ENCODE measurements at places on chromosomes 6 and 20. TPM values are rescaled to one million over a fixed set of nuclear protein-coding genes. Genes with fewer than 3 reads are reported as not detected.

The CABLES2 gene
- total RNA-seq: 3.0 TPM

The CLVS2 gene
- 2.5 TPM for total RNA-seq

DNA sequence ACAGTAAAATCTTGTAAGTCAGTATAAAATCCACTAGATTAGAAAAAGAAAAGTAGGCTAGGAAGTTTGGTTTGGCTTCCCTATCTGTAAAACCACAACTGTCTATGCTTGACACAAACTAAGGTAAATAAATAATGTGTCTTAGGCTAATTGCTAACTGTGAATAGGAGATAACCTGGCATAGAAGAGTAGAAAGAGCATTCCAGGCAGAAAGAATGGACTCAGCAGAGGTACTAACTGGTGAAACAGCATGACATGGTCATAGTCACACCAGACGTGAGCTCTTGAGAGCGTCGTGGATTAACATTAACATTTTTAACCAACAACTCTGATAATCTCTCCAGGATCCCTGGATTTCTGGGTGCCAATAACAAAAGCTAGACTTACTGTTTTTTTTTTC lies 8.7 kb upstream of the WTAP start:
- no peak overlapping the region for H3K4me3 ChIP-seq
- H3K27ac ChIP-seq: peak overlapping the region; percentile 21
- no peak for DNase-seq
- peaks cover 36% of the 10 kb centered on the region for H3K4me1 ChIP-seq

GRCh38 chr6:163324688-163325389 lies 89.7 kb upstream of the QKI start:
- peak overlapping the region; percentile 13 for H3K27ac ChIP-seq
- no peaks in the 10 kb centered on the region for H3K36me3 ChIP-seq
- peaks cover 28% of the 10 kb centered on the region for H3K4me1 ChIP-seq

GRCh38 chr6:24520929-24521546 lies 26.3 kb downstream of the ALDH5A1 start:
- H3K27me3 ChIP-seq: no peaks in the 10 kb centered on the region
- no peaks in the 10 kb centered on the region for H3K36me3 ChIP-seq
- no peak overlapping the region for H3K4me3 ChIP-seq
- H3K4me1 ChIP-seq: no peaks in the 10 kb centered on the region

The SLC22A2 gene
- 0.49 TPM for total RNA-seq

The SMLR1 gene
- total RNA-seq: not detected

The PHACTR1 gene
- 0.85 TPM for total RNA-seq

GRCh38 chr6:81889377-81890053 lies 137.0 kb upstream of the TENT5A start:
- no peaks in the 10 kb centered on the region for H3K4me1 ChIP-seq
- H3K27me3 ChIP-seq: no peaks in the 10 kb centered on the region
- H3K36me3 ChIP-seq: no peaks in the 10 kb centered on the region
- no peak overlapping the region for H3K4me3 ChIP-seq
- no peak overlapping the region for H3K27ac ChIP-seq

The CD24 gene
- total RNA-seq: 0.84 TPM

The EMILIN3 gene
- total RNA-seq: 0.12 TPM

- no peaks in the 10 kb centered on the region for H3K4me1 ChIP-seq
- DNase-seq: no peak
- H3K27ac ChIP-seq: no peak overlapping the region
- no peaks in the 10 kb centered on the region for H3K27me3 ChIP-seq
Measured at GRCh38 chr6:1502041-1502440, 107.7 kb upstream of the FOXC1 start.

GRCh38 chr6:168130168-168130696 lies 51.2 kb upstream of the FRMD1 start:
- peaks cover 6% of the 10 kb centered on the region for H3K4me1 ChIP-seq
- no peak for DNase-seq
- no peaks in the 10 kb centered on the region for H3K27me3 ChIP-seq
- H3K4me3 ChIP-seq: no peak overlapping the region
- no peak overlapping the region for H3K27ac ChIP-seq

DNA sequence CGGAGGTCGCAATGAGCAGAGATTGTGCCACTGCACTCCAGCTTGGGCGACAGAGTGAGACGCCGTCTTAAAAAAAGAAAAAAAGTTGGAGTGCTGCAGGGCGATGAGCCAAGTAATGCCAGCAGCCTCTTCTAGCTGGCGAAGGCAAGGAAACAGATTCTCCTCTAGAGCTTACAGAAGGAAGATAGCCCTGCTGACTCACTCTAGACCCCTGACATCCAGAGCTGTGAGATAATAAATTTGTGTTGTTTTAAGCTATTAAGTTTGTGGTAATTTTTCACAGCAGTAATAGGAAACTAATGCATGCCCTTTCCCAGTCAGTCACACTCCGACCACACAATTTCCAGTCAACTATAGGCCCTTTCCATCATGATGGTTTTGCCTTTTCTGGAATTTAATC lies 16.4 kb downstream of the PRSS16 start:
- H3K27me3 ChIP-seq: peaks cover 12% of the 10 kb centered on the region
- H3K4me1 ChIP-seq: no peaks in the 10 kb centered on the region
- H3K36me3 ChIP-seq: no peaks in the 10 kb centered on the region
- DNase-seq: no peak

The ALDH8A1 gene
- total RNA-seq: not detected

The SPATS1 gene
- total RNA-seq: not detected

DNA sequence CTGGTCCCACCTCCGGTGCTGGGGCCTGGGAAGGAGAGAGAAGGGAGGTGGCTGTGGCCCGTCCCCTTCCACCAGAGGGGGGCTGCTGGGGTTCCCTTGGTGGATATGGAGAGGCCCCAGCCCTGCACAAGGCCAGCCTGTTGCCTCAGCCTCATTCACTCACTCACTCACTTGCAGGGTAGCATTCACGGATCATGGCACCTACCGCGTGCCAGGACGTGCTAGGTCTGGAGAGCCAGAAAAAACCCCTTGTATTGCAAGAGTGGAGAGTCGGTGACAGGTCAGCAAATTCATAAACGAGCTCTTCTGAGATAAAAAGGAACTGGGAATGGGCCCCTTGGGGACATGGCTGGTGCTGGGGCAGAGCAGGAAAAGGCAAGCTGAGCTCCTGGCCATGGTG lies 6.4 kb upstream of the ZBTB46 start:
- H3K36me3 ChIP-seq: no peaks in the 10 kb centered on the region
- DNase-seq: no peak
- peaks cover 6% of the 10 kb centered on the region for H3K4me1 ChIP-seq

GRCh38 chr6:150196942-150197745 lies 54.3 kb downstream of the PPP1R14C start:
- no peaks in the 10 kb centered on the region for H3K36me3 ChIP-seq
- DNase-seq: no peak
- peak overlapping the region; percentile 82 for H3K27ac ChIP-seq
- H3K27me3 ChIP-seq: no peaks in the 10 kb centered on the region

GRCh38 chr6:42981836-42982235 lies 2.5 kb upstream of the PPP2R5D start:
- H3K4me1 ChIP-seq: peaks cover 36% of the 10 kb centered on the region
- DNase-seq: no peak
- no peak overlapping the region for H3K27ac ChIP-seq
- no peak overlapping the region for H3K4me3 ChIP-seq

GRCh38 chr20:63155266-63156165 lies 60.4 kb downstream of the YTHDF1 start:
- peaks cover 14% of the 10 kb centered on the region for H3K27me3 ChIP-seq
- H3K4me1 ChIP-seq: peaks cover 22% of the 10 kb centered on the region
- H3K36me3 ChIP-seq: no peaks in the 10 kb centered on the region
- no peak overlapping the region for H3K4me3 ChIP-seq

GRCh38 chr6:50713977-50714486 lies 706 bp downstream of the TFAP2D start:
- H3K4me1 ChIP-seq: no peaks in the 10 kb centered on the region
- no peaks in the 10 kb centered on the region for H3K36me3 ChIP-seq

DNA sequence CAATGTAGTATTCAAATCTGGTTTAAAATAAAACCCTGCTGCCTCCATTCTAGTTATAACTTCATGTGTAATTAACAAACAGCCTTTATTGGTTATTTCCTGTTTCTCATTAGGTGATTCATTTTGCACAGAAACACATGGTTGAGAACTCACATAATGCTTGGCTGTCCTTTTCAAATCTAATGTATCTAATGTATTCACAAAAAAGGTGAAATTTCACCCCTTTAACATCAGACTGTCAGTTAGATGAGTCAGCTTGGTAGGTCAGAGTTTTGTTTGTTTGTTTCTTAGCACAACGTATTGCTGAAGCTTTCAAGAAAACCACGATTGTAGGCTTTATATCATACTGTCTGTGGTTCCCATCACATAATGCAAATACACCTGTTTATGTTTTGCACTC lies 78.7 kb upstream of the TMEM30A start:
- H3K27me3 ChIP-seq: no peaks in the 10 kb centered on the region
- no peak for DNase-seq
- H3K4me3 ChIP-seq: no peak overlapping the region
- H3K36me3 ChIP-seq: peaks cover 35% of the 10 kb centered on the region
- H3K4me1 ChIP-seq: peaks cover 23% of the 10 kb centered on the region

DNA sequence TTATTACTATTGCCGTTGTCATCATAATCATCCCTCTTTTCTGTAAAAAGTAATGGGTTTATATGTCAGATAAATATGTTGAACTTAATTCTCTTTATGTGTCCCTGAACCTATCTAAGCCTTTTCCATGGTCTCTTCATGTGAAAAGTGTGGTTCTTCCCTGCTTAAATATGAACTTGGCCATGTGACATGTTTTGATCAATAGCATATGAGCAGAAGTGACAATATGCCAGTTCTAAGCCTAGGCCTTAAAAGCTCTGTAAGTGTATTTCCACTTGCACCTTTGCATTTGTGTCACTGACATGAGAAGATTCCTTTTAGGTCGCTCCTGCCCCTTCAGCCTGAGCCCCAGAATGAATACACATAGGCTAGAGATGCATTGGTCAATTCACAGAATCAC lies 188.4 kb upstream of the CCN2 start:
- H3K36me3 ChIP-seq: no peaks in the 10 kb centered on the region
- H3K27me3 ChIP-seq: no peaks in the 10 kb centered on the region
- H3K4me3 ChIP-seq: no peak overlapping the region
- H3K27ac ChIP-seq: no peak overlapping the region
- DNase-seq: no peak
- no peaks in the 10 kb centered on the region for H3K4me1 ChIP-seq

DNA sequence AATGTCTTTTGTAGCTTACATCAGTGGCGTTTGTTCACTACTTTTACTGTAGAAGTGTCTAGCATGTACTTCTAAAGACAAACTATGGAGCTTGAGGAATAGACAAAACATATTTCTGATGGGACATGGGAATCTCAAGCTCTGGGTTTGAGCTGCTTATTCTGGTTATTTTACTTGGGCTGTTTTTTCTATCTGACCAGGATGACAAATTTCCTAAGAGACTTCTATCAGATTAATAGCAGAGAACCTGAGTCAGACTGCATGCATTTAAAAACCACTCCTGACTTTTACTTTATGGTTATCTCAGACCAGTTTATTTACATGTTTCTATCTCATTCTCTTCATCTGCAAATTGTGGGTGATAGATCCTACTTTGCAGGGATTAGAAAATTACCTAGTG lies 1282.3 kb upstream of the GJE1 start:
- H3K27ac ChIP-seq: no peak overlapping the region
- no peaks in the 10 kb centered on the region for H3K4me1 ChIP-seq
- H3K27me3 ChIP-seq: no peaks in the 10 kb centered on the region
- no peak overlapping the region for H3K4me3 ChIP-seq
- no peaks in the 10 kb centered on the region for H3K36me3 ChIP-seq

GRCh38 chr6:139186242-139186641 lies 51.4 kb downstream of the HECA start:
- no peak for DNase-seq
- H3K4me1 ChIP-seq: no peaks in the 10 kb centered on the region
- no peak overlapping the region for H3K27ac ChIP-seq
- peaks cover 7% of the 10 kb centered on the region for H3K36me3 ChIP-seq
- H3K4me3 ChIP-seq: no peak overlapping the region

GRCh38 chr6:37218061-37218460 lies 39.5 kb upstream of the TBC1D22B start:
- no peak overlapping the region for H3K27ac ChIP-seq
- no peaks in the 10 kb centered on the region for H3K27me3 ChIP-seq
- H3K4me1 ChIP-seq: peaks cover 5% of the 10 kb centered on the region
- DNase-seq: no peak
- H3K4me3 ChIP-seq: no peak overlapping the region

GRCh38 chr6:21846541-21847451 lies 253.2 kb downstream of the SOX4 start:
- DNase-seq: no peak
- no peaks in the 10 kb centered on the region for H3K27me3 ChIP-seq
- H3K36me3 ChIP-seq: no peaks in the 10 kb centered on the region
- peaks cover 17% of the 10 kb centered on the region for H3K4me1 ChIP-seq
- H3K4me3 ChIP-seq: no peak overlapping the region

The C6orf52 gene
- 0.87 TPM for total RNA-seq

DNA sequence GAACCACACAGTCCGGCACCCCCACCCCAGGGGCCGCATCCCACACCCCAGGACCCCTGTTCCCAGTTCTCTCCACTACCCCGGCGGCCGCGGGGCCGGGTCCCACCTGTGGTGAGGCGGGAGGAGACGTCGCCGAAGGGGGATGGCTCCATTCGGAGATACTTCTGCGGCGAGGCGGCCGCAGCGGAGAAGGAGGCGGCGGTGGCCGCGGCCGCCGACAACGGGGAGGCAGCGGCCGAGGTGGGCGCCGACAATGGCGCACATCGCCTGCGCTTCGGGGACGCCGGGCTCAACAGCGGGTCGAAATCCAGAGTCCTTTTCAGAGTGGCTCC lies 723 bp downstream of the AKIRIN2 start:
- DNase-seq: no peak
- peak overlapping the region; percentile 99 for H3K27ac ChIP-seq
- H3K4me1 ChIP-seq: peaks cover 10% of the 10 kb centered on the region
- peak overlapping the region; percentile 93 for H3K4me3 ChIP-seq
- H3K27me3 ChIP-seq: no peaks in the 10 kb centered on the region

DNA sequence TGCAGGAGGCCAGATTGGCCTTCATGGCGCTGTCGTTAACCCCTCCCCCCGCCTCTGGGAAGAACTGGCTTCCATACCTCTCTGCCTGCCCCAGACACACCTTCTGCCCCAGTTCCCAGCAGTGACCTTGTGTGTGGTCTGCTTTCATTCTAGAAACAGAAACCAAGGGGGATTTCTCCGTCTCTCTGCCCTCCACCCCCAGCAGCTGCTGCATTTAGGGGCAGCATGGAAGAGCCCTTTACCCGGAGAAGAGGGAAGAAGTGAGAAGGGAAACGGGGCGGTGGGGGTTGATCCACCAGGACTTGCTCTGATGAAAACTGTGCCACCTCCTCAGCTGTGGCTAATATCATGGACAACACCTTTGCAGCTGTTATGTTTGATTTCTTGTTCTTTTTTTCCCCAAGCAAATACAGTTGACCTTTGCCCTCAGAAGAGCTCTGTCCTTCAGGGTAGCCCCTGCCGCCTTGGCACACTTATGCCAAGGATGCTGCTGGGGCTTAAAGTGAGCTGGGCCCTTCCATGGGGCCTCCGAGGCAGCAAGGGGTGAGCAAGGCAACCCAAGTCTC lies 6.1 kb downstream of the GLP1R start:
- no peaks in the 10 kb centered on the region for H3K27me3 ChIP-seq
- no peak overlapping the region for H3K27ac ChIP-seq
- H3K4me3 ChIP-seq: no peak overlapping the region
- H3K4me1 ChIP-seq: no peaks in the 10 kb centered on the region
